M059J (cell line): ENCODE measurements at places on chromosomes 7 and 10. TPM values are rescaled to one million over a fixed set of nuclear protein-coding genes. Genes with fewer than 3 reads are reported as not detected.

GRCh38 chr7:6422926-6423632, 24.7 kb downstream of the DAGLB start:
- DNase-seq = no peak

Gene MACC1
- total RNA-seq = 0.07 and 0.15 TPM in 2 replicates

Gene AGAP6
- total RNA-seq = 2.5 and 3.1 TPM in 2 replicates

DNA sequence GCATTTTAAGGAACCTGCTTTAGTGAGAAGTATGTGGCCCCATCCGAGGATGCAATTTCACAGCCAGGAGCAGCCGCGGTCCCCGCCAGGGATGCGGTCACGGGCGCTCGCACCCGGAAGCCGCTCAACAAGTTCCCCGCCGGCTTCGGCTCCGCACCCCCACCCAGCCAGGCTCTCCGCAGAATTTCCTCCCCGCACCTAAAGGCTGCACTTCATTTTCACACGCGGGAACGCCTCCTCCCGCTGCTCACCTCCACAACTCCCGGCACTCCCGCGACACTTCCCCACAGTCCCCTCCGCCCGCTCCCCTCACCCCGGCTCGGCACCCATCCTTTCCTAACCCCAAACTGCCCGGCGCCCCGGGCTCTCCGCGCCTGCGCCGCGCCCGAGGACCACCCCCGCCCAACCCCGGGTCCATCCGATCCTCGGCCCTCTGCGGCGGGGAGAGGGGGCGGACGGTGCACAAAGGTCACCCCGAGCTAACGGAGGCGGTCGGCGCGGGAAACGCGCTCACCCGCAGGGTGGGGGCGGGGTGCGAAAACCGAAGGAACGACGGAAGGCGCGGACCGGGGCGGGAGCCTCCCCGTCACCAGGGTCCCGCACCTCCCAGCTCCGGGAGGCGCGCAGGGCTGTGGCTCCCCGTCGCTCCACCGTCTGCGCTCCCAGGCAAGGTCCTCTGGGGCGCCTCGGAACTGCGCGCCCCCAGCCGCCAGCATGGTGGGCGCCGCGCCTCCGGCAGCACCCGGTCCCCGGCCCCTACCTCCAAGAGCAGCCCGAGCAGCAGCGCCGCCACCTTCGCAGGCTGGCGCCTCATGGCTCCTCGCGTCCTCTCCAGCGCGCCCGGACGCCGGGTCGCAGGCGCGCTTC, 558 bp downstream of the VOPP1 start:
- DNase-seq = peak; percentile 61

DNA sequence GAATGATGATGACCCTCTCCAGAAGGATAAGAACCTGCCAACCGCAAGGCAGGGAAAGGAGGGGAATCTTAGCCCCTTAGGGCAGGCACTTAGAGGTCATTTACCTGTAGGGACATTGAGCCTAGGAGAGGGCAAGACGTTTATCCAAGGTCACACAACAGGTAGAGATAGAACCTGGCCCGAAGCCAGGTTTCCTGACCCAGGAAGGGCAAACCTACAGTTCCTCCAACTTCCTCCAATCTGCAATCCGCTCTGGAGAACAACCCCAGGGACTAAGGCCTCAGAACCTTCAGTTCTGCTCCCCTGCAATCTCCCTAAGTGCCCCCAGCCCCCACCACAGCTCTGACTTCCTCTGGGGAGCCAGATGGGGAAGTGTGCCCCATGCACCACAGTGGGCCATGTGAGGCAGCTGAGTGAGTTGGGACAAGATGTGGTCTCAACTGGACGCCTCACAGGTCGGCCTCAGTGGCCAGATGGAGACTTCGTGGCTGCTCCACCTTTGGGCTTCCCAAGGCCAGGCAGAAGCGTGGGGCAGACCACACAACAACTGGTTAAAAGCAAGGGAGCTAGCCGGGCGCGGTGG, 1.4 kb upstream of the PSAP start:
- DNase-seq = no peak

DNA sequence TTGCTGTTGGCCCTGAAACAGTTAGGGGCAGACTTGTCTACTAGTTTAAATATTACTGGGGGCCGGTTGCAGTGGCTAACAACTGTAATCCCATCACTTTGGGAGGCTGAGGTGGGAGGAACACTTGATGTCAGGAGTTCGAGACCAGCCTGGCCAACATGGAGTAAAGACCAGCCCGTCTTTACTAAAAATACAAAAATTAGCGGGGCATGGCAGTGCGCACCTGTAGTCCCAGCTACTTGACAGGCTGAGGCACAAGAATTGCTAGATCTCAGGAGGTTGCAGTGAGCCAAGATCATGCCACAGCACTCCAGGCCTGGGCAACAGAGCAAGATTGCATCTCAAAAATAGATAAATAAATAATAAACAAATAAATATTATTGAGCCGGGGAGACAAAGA, 7.6 kb downstream of the ITGB8 start:
- DNase-seq = no peak

DNA sequence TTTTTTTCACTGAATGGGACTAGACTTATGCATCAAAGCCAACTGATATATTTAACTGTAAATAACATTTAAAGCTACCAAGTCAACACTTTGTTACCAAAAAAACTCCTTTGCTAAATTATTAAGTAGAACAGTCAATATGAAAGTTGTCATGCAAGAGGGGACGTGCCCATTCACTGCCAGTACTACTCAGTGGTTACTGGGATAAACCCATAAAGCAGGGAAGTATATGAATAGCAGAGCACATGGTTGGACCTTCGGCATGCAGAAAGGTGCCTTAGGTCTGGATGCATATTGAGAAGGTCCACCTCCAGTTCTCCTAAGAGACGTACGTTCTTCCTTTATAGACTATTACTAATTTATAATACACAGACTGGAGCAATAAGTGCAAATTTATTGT, 120.1 kb downstream of the SVOPL start:
- no peak for DNase-seq

DNA sequence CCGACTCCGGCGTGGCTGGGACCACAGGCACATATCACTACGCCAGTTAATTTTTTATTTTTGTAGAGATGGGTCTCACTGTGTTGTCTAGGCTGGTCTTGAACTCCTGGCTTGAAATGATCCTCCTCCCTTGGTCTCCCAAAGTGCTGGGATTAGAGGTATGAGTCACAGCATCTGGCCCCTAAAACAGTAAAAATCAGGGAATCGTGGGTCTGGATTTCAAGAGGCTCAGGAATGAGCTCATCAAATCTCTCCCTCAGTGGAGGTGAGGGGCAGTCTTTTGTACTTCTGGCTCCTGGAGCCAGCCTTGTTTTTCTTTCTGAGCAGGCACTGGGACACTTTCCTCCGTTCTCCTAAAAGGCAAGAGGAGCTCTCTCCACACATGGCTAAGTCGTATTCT, 32.1 kb upstream of the RHEB start:
- no peak for DNase-seq

- no peak for DNase-seq
Measured at GRCh38 chr7:92716825-92717580, 119.4 kb downstream of the CDK6 start.

DNA sequence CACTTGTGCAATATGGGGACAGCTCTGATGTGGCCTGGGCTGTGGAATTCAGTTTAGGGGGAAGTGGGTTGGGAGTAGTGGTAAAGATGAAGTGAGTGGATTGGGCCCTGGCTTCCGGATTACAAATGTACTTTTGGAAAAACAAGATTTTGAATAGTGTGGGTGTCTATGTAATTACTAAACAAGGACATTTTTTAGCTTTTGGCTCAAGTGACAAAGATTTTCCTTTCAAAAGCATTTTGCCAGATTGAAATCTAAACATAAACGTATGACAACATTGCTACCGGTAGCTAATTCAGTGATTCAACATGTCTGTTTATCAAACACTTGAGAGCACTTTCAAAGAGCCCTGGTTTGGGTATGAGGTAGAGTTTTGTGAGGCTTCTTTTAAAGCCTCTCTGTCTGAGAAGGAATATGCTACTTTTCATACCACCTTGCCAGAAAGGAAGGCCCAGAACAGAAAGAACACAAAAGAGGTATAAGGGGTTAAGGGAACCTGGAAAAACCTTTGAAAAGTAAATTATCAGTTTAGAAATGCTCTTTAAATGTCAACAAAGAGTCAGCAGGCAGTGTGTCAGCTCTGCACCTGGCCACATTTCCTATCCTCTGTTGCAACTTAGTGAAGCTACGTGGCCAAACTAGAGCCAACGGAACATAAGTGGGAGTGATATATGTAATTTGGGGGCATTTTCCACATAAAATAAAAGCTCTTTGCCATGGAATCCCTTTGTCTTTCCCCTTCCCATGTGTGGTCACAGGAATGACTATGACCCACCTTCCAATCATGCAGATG, 516.1 kb downstream of the NRG3 start:
- DNase-seq = no peak

- no peak for DNase-seq
Measured at GRCh38 chr10:11469575-11470391, 141.7 kb downstream of the USP6NL start.

- no peak for DNase-seq
Measured at GRCh38 chr10:130432271-130432670, 296.1 kb downstream of the GLRX3 start.

DNA sequence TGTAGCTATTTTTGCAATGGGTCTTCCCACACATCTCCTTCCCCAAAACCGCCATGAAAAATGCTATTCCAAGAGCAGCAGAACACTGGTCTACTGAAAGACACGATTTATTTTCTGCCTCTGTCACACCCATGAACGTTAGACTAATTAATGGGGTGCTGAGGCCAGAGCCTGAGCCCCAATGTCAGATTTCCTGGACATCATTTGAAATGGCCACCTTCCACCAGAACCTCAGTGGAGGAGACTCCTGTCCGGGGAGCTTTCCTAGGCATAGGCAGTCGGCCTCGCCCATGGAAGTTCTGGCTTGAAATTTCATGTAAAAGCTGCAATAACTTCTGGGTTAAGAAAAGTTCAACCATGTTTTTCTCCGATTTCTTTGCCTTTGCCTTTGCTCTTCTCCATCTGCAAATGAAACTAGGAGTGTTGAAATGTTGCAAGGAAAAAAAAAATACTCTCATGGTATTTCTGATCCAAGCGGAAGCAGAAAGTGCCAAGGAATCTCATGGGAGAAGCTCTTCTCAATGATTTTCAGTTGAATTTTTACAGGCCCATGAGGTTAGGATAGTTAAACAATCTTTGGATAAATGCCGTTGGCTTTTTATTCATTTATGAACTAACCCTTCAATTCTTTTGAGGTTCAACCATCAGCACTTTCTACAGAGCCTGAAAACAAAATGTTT, 570.8 kb upstream of the MGMT start:
- DNase-seq = no peak

Gene TWIST1
- 15.0 and 24.0 TPM in 2 replicates for total RNA-seq

DNA sequence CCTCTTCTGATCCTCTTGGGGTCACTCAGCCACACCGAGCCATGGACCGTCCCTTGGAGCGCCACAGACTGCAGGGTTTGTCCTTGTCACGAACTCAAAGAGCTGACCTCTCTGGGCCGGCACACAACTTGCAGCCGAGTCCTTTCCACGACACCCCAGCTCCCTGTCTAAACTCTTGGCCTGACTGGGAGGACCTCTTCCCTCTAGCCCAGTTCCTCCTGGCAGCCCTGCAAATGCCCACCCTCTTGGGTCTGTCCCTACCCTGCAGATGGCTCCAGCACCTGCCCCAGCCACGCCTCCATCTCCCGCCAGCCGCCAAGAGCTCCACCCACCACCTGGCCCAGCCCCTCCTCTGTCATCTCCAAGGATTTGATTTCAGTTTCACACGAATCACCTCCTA, 339.2 kb downstream of the DNAJB6 start:
- DNase-seq = no peak

GRCh38 chr7:44607141-44608068, 978 bp downstream of the OGDH start:
- no peak for DNase-seq

DNA sequence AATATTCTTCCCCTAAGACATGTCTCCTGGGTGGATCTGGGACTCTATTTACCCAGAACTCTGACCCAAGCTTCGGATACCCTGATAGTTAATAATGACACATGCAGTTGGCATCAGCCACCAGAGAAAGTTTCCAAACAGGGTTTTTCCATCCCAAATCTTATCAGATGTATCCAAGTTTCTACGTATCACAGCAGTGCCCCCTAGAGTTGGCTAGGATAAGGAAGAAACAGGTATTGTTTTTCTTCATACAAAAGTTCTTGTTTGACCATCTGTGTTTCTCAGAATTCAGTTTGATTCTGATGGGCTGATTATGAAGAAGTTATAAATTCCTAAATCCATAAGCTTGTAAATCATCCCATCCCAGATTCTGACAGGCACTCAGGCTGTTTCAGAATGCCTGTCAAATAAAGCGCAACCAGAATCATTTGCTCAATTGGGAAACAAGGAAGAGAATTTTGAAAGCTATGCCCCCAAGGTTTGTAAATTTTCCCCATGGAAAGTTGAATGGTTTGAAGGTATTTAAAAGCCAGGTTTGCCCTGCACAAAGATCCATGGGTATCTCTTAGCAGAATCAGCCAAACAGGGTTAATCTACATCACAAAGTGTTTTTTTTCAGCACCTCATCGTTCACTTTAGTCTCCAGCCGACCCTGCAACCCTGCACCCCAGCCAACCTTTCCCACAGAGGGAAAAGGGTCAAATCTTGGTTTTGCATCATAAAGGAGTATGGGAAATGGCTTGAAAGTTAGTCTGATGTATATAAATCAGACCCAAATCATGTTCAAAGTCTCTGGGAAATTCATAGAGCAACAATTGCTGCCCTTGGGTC, 47.4 kb downstream of the NRAP start:
- DNase-seq = peak; percentile 18

Gene ERV3-1
- 2.3 and 3.9 TPM in 2 replicates for total RNA-seq

Gene STEAP2
- total RNA-seq = 3.8 and 6.2 TPM in 2 replicates

Gene FGL2
- total RNA-seq = 0.34 TPM in 1 of 2 replicates, not detected in the other

DNA sequence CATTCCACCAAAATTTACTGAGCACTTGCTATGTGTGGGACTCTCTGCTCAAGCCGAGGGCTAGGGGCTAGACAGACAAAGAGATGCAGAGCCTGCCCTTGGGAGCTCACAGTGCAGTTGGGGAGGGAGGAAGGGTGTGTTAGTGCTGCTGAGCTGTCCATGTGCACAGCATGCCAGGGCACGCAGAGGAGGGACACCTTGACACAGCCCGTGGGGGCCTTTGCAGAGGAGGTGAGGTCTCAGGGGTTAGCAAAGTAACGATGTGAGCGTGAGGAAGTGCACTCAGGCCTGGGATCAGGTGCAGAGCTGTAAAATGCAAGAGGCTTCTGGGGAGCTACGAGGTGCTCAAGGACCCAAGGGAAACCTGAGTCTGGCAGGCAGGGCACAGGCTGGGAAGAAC, 16.3 kb downstream of the PRKCQ start:
- DNase-seq = no peak

- no peak for DNase-seq
Measured at GRCh38 chr10:72105710-72106109, 17.4 kb upstream of the SPOCK2 start.

- peak; percentile 76 for DNase-seq
Measured at GRCh38 chr10:28331841-28332240, 29.0 kb upstream of the MPP7 start.

- DNase-seq = no peak
Measured at GRCh38 chr10:30709700-30710358, 80.3 kb upstream of the LYZL2 start.

- DNase-seq = no peak
Measured at GRCh38 chr7:67950321-67951083, 953.9 kb downstream of the TYW1 start.

Gene NPC1L1
- total RNA-seq = not detected in 2 replicates

DNA sequence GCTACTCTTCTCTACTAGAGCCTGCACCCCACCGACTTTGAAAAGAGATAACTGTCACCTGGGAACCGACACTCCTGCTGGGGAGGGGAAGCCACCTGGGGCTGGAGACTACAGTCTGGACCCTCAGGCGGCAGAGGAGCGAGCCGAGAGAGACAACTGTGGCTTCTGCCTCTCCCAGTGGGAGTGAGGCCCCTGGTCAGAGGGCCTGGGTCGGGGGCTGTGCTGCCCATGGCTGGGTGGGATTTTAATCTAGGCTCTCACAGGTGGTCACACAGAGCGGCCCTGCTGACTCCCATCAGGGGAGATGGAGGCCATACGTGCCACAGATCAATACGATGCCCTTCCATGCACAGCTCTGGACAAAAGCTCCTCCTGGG, 372.1 kb downstream of the DNAJB6 start:
- no peak for DNase-seq
